ENCODE measurements at places on chromosomes 6 and 20.

GRCh38 chr20:36483209-36483918 lies 58.0 kb upstream of the MYL9 start:
- DNase-seq, result no peak

DNA sequence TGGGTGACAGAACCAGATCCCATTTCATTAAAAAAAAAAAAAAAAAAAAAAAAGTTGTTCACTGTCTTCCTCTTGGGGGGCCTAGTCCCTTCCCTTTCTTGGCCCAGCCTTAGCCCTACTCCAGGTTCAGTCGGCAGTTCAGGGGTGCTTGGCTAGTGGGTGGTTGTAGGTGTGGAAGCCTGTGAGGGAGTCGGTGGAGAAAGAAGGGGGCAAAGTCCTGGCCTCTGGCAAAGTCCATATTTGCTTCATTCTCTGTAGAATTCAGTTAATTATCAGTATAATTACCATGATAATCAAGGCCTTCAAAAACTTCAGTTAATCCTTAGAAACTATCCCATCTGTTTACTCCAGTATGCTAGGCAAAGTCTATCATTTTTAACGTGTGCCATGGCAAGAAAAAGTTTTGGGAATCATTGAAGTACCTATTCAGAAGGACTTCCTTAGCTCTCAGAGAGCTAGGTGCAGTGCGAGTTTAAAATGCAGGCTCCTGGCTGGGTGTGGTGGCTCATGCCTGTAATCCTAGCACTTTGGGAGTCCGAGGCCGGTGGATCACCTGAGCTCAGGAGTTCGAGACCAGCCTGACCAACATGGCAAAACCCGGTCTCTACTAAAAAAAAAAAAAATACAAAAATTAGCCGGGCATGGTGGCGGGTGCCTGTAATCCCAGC lies 205.7 kb upstream of the ARG1 start:
- no peak for DNase-seq

DNA sequence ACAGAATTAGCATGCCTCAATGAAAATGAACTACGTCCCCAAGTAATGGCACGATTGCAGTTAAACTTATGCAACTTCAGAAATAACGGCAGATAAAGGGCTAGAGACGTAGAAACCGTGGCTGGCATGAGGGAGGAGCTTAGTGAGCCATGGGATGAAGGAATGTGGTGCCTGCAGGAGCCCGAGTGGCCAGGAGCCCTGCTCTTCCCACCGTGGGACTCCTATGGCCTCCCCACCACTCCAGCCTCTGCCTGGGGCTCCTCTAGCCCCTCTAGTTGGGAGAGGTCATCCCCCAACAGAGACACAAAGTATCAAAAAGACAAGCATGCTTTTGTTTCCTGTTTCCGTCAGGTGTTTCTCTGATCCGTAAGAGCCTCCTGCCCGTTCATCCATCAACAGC lies 75.1 kb upstream of the BHLHE23 start:
- DNase-seq, result no peak

- DNase-seq, result no peak
Observed at GRCh38 chr6:84161190-84161589, 66.3 kb downstream of the CEP162 start.

- DNase-seq, result peak; percentile 18
Observed at GRCh38 chr20:37938181-37938750, 35.3 kb downstream of the VSTM2L start.

GRCh38 chr6:2171728-2172127 lies 73.7 kb downstream of the GMDS start:
- DNase-seq, result no peak

DNA sequence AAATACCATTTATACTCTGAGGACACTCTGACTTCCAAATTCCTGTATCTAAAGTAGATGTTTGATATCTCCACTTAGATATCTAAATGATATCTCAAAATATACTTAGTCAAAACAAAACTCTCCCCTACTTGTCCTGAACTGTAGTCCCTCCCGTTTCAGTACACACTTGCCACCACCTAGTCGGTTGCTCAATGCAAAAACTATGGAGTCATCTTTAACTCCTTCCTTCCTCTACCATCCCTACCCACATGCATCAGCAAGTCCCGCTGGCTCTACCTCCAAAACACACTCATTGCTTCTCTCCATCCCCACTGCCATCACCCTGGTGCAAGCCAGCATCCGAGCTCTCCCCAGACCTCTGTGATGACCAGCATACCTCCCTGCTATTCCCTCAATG lies 13.2 kb downstream of the STX7 start:
- no peak for DNase-seq

DNA sequence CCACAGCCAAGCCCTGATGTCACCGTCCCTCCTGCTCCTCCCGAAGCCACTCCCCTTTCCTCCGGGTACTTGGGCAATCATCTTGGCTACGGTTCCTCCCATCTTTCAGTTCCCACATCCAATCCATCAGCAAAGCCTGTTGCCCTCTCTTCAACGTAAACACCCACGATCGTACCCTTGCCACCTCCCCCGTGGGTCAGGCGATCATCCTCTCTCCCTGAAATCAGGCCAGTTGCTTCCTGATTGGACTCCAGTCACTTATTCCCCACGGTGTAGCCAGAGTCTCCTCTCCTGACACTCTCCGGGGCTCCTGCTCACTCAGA lies 44.5 kb downstream of the SULF2 start:
- DNase-seq, result no peak

DNA sequence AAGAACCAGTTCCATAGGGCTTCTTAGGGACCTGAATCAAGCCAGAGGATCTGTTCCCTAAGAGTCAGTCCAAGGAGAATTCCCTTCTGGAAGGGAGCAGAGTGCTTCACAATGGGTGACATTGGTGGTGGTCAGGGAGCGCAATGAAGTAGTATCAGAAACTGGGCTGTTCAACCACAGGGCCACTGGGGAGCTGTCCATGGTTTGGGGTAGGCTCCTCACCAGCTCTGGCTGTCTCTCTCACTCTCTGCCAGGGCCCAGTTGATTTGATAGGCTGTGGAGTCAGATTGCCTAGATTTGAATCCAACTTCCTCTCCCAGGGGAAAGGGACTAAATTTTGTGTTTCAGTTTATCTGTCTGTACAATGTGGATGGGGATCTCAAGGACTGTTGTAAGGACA lies 36.7 kb upstream of the CHD6 start:
- DNase-seq, result no peak

DNA sequence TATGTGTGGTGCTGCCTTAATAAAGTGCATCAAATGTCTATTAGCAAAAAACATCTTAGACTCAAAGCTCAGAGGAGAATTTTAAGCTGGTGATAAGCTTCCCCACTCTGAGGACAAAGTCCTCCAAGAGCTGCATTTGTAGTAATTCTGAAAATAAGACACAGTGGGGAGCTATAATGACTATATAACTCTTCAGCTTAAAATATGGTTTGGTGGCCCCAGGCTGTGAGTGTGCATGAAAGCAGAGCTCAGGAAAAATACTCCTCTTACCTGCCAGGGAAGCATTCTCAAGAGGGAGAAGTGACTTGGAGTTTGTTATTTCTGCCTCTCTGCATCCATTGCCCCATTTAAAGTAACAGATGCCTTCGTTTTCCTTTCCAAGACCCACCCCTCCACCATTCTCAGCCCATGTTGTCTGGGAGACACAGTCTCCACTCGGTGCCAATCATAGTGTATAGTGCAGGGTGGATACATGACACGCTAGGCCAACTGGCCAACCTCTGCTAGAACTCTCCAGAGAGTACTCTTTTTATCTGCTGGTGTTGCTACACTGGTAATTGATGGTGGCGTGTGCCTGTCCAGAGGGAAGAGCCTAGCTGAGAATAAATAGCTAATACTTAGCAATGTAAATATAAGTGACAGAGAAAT lies 229.2 kb downstream of the PHF3 start:
- DNase-seq, result no peak

GRCh38 chr6:56022678-56023077 lies 147.3 kb upstream of the BMP5 start:
- no peak for DNase-seq

- no peak for DNase-seq
Observed at GRCh38 chr6:34601706-34602105, 45.6 kb upstream of the SPDEF start.

GRCh38 chr20:41393705-41394066 lies 27.1 kb upstream of the EMILIN3 start:
- DNase-seq, result no peak

DNA sequence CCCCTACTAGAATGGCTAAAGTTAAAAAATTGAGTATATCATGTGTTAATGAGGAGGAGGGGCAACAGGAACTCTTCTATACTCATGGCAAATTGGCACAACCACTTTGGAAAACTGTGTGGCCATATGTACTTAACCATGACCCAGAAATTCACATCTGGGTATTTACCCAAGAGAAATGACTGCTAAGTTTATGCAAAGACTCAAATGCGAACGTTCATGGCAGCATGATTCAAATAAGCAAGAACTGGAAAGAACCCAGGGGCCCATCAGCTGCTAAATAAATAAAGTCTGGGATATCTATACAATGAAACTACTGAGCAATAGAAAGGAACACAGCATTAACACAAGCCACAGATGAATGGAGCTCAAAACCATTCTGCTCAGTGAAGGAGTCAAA lies 107.6 kb downstream of the MYLK4 start:
- DNase-seq, result no peak

- no peak for DNase-seq
Observed at GRCh38 chr20:17796091-17796563, 96.4 kb downstream of the BANF2 start.

DNA sequence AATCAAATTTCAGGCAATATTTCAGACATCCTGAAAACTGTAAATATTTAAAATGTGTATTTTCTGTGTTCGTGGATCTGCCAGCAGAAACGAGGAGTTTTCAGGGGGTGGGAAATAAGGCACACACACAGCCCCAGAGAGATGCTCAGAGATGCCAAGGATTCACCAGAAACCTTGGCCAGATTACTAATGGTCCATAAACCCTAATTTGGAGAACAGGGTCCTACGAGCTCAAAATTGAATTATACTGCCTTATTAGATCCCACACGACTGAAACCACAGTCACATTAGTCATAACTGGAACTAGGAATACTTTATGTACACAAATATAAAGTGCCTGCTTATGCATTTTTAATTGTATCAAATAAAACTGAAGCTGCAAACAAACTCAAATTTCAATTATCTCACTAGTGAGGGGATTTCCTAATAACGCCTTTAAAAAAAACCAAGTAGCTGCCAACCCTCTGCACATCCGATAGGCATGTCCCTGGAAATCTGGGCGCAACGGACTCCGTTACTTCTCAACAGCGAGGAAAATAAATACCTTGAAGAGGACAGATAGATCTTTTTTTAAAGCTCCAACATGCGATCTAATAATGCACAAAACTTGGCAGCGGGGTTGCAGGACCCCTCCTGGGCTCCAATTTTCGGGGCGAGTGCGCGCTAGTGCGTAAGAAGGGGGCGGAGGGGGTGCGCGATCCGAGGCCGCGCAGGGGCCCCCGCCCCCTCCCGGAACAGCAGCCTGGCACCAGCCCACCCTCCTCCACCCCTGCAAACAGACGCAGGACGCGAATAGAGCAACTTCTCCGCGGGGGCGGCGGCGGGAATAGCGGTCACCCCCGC lies 897 bp downstream of the CHD6 start:
- peak; percentile 29 for DNase-seq

DNA sequence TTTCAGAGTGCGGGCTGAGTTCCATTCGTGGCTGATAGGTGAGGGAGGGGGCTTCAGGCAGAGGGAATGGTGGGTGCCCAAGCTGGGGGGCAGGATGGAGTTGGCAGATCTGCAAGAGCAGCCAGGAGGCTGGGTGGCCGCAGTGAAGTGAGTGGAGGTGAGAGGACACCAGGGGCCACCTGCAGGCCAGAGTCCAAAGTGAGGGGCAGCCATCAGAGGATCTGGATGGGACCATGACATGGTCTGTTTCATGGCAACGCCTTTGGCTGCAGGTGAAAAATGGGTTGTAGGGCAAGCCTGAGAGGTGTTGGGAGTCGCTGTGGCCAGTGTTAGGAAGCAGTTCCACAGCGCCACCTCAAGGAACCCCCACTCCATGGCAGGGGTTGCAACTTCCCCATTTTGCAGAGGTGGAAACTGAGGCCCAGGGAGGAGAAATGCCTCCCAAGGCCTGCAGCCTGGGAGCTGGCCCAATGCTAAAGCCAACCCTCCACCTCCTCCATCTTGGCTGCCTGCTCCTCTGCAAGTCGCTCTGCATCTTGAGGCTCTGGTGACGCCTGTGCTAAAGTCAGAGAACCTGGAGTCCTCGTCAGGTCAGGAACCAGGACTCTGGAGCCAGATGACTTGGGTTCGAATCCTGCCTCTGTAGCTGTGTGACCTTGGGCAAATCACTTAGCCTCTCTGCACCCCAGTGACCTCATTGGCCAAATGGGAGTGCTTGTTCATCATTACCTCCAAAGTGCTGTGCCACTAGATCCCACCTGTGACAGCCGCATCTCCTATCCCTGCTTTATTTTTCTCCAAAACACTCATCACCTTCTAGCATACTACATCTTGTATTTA lies 153.8 kb downstream of the CEBPB start:
- DNase-seq, result no peak

- DNase-seq, result no peak
Observed at GRCh38 chr6:31351401-31352309, 5.3 kb downstream of the HLA-B start.

DNA sequence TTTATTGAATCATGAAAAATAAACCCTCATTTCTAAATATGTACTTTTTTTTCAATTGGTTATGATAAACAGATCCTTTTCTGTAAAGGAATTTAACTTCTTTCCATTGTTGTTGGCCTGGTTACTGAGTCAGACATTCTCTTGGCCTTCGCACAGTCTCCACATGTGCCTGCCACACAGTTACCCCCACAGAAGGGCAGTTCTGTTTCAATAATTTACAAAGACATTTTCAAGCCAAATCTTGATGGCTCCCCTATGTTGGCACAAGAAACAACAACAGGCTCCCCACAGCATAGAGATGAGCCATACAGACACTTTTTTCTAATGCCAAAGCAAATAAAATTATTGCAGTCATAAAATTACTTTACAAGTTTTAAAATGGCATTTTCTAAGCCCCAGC lies 55.6 kb upstream of the BEND6 start:
- DNase-seq, result no peak

GRCh38 chr20:33262658-33263065 lies 20.4 kb upstream of the BPIFB1 start:
- DNase-seq, result no peak

DNA sequence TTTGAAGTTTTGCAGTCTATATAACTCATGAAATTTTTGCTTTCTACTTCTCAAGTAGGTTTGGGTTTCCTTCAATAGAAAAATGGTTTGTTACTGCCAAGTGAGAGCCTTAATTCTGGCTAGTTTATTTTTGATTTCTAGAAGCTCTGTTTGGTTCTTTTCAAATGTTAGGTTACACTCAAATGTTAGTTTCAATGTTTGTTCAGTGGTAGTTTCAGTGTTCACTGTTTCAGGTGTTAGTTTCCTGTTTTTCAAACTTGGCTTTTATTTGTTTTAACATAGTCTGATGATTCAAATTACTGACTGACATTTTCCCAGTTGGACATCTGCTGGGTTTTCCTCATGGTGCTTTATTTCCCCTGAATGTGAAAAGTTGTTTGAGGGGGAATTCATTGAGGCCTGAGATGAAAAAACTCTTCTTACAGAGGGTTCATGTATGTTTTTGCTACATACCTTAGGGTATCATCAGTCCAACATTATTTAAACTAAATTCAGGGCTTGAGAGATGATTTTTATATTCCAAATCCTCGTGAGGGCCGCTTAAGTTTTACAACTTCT lies 189.0 kb downstream of the JARID2 start:
- DNase-seq, result no peak

GRCh38 chr20:15316556-15316955 lies 979.1 kb upstream of the FLRT3 start:
- no peak for DNase-seq

GRCh38 chr6:54646069-54646950 lies 200.3 kb upstream of the FAM83B start:
- DNase-seq, result no peak

Measured in 8988T (cell line).